ENCODE measurements at places on chromosomes 5 and 9.

DNA sequence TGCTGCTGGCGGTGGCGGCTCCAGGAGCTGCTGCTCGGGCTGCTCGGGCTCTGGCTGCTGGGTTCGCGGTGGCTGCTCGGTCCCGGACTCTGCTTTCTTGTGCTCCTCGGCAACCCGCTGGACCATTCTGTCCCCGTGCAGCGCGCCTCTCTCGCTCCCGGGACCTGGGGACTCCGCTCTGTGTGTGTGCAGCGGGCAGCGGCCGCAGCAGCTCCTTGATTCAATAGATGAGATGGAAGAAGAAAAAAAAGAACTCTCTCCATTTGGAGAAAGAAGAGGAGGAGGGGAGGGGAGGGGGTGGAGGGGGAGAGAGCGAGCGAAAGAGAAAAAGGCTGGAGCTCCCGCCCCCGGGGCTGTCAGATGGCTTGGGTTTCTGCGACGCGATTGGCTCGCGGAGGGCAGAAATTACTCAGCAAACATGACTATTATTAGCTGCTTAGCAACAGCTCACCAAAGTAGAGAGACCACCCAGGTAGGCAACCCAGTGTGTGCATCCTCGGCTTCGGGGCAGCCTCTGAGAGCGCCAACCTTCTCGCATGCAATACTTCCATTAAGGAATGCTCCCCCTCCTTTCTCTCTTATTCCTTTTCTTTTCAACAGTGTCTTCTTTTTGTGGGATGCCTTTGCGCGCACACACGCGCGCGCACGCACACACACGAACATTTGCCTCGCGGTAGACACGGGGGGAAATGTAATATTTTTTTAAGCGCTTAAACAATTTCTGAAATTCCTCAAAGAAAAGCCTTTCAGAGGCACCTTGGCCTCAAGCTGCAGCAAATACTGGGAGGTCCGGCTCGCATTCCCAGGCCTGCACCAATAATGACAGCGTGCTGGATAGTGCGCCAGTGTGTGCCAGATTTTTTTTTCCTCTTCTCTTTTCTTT lies 7.6 kb downstream of the PTCH1 start:
- peak; percentile 88 for DNase-seq

DNA sequence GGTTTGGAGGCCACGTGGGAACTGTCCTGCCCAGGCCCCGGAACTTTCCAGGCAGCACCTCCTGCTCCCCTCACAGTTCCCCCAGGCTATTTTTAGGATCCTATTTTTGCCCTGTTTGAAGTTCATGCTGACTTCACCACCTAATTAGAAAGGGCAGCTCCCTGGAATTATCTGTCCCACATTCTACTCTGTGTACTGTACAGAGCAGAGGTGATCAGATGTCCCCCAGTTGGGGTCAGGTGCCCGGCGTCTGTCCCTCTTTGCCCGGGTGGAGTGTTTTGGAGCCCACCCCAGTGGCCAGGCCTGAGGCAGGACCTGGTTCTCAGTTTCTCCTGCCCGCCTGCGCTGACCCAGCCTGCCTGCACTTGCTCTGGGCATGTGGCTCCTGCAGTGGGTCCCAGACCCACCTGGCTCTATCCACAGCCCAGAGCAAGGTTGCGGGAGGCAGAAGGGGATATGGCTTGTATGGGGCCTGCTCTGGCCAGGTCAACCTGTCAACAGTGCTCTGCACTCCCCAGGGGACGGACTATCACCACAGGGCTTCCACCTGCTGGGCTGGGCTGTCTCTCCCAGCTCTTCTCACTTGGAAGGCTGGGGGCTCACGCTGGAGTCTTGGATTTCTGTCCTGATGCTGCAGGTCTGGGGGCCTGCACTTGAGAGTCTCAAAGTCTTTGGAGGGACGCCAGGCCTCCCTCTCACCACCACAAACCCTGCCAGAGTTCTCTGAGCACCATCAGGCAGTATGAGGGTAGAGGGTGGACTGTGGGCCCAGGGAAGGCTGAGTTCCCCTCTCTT lies 268.3 kb downstream of the GADD45G start:
- no peak for DNase-seq

GRCh38 chr5:1788828-1789227 lies 10.8 kb downstream of the MRPL36 start:
- peak; percentile 35 for DNase-seq

DNA sequence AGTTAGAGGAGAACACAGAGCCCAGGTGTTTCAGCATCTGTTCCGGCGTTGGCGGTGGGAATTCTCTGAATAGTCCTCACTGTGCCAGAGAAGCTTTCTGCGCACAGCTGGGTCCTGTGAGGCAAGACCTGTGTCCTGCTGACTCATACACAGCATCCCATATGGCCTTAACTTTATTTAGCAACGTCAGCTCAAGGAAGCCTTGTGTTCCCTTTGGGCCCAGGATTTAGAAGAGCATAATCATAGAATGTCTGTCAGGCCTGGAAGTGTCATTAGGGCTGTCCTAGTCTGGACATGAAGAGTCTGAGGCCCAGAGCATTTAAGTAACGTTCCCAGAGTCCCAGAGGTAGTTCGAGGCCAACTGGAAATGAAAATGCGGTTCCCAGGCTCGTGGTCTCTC lies 188.6 kb upstream of the DMRT1 start:
- no peak for DNase-seq

DNA sequence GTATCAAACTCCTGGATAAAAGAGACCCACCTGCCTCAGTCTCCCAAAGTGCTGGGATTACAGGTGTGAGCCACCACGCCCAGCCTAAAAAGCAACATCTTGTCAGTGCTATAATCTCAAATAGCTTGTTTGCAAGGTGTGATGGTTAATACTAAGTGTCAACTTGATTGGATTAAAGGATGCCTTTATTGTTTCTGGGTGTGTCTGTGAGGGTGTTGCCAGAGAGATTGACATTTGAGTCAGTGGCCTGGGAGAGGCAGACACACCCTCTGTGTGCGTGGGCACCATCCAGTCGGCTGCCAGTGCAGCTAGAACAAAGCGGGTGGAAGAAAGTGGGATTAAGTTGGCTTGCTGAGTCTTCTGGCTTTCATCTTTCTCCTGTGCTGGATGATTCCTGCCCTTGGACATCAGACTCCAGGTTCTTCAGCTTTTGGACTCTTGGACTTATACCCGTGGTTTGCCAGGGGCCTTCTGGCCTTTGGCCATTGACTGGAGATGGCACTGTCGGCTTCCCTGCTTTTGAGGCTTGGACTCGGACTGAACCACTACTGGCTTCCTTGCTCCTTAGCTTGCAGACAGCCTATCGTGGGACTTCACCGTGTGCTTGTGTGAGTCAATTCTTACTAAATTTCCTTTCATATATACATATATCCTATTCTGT lies 28.1 kb downstream of the TARS1 start:
- DNase-seq: no peak

DNA sequence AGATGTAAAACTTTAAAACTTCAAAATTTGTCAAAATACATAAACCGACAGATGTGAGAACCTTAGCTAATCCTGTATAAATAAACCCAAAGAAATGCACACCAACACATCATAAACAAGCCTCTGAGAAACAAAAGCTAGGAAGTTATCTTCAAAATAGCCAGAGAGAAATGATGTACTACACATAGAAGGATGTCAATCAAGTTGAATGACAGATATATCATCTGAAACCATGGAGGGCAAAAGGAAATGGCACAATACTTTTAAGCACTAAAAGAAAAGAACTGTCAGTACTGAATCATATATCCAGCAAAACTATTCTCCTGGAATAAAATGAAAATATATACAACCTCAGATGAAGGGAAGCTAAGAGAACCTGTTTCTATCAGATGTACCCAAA lies 595.1 kb upstream of the PTGER4 start:
- no peak for DNase-seq

DNA sequence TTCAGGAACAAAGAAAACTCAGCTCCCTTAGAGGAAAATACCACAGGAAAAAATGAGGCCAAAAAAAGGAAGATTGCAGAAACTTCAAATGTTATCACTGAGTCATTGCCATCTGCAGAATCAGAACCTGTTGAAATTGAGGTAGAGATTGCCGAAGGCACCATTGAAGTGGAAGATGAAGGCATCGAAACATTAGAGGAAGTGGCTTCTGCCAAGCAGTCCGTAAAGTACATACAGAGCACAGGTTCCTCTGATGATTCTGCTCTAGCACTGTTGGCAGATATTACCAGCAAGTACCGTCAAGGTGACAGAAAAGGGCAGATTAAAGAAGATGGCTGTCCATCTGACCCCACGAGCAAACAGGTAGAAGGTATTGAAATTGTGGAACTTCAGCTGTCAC lies 30.8 kb upstream of the NIM1K start:
- no peak for DNase-seq

- DNase-seq: no peak
Measured at GRCh38 chr5:1164696-1165630, 36.4 kb upstream of the SLC6A19 start.

DNA sequence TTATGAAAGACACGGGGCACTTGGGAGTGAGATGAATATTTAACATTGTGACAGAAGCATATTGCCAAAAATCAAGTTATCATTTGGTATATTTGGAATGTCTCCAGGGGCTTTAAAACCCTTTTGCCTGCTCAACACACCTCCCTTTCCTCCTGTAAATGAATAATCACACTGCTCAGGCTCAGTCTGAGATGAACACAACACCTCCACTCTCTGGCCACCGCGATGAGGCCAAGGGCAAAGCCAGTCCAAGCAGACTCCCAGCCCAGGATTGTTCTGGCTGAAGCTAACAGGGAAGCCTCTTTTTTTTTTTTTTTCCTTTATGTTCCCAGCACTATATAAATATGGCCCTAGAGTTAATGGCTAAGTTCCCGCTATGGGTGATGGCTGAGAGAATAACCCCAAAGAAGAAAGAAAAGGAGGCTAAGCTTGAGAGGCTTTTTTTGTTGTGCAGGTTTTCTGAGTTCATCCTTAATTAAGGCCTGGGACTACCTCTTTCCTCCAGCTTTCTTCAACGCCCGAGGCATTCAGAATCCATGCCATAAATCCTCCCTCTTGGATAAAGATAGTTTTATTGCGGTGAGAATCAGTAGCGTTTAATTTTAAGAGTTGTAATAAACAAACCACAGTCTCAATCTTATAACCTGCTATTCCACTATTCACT lies 10.5 kb upstream of the ERAP1 start:
- no peak for DNase-seq

DNA sequence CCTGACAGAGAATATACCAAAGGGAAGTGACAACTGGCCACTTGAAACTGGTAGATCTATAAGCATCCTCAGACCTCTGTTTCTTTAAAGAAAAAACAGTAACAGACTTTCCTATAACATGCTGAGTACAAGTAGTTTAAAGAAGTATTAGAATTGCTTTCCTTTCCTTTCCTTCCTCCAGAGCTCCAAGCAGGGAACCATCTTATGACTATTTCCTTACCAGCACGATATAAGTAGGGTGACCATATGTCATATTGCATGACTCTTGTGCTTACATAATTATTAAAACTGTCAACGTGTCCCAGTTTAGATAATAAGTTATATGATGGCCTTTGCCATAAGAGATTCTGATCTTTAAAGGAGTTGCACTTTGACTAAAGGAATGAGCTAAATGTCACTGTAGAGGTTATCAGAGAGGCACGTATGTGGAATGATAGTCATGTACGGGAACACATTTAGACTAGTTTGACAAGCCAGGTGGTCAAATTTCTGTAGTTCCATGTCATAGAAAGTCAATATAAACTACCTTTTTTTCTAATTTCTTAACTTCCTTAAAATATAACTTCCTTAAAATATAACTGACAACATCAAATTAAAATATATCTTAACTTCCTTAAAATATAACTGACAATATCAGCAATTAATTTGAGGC lies 212.7 kb upstream of the CD180 start:
- DNase-seq: no peak

- DNase-seq: no peak
Measured at GRCh38 chr5:10665799-10666198, 95.2 kb downstream of the DAP start.

DNA sequence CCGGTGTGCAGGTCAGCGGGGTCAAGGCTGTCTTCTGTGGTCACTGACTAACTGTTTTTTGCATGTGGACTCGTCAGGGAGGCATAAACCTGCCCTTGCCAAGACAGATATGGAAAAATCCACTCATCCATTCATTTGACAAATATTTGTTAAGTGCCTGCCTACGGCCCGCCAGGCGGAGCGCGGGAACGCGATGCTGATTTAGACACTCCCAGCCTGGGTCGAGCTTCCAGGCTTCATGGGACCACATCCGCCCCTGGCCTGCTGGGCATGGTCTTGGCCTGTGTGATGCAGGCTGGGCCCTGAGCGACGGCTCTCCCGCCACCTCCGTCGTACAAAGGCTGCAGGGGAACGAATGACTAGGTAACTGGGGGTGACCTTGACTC lies 18.1 kb downstream of the MYMK start:
- DNase-seq: no peak

GRCh38 chr9:125960626-125961025 lies 213.5 kb downstream of the PBX3 start:
- DNase-seq: no peak

DNA sequence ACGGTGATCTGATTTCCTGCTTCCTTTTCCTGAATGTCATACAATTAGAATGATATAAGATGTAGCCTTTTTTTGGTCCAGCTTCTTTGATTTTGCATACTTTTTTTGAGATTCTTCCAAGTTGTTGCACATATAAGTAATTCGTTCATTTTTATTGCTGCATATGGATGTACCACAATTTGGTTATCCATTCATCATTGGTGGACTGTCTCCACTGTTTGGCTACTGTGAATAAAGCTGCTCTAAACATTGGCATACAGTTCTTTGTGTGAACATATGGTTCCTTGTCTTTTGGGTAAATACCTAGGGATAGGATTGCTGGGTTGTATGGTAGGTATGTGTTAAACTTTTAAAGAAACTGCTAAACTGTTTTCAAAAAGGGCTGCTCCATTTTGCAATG lies 52.6 kb downstream of the OR1J1 start:
- no peak for DNase-seq

GRCh38 chr9:113669522-113670115 lies 206.1 kb downstream of the RGS3 start:
- no peak for DNase-seq

- no peak for DNase-seq
Measured at GRCh38 chr5:173859408-173860159, 28.6 kb upstream of the CPEB4 start.

DNA sequence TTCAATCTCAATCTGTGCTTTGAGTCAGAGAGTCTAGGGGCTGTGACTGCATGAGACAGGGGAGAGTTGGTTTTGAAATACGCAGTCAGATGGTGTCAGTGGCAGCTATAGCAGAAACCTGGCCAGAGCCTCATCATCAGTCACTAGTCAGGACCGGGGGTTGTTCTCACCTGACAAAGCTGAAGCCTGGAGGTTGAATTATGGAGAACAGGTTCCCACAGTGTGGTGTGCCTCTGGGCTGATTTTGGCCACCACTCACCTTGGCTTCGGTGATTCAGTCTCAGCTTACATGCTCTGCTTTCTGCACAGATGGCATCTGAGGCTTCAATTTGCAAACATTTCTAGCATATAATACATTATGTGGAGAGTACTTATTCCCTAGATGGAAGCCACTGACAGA lies 387.3 kb downstream of the YTHDC2 start:
- DNase-seq: peak; percentile 25

- no peak for DNase-seq
Measured at GRCh38 chr9:91160599-91161464, 200.9 kb downstream of the AUH start.

GRCh38 chr5:643811-644271 lies 31.7 kb downstream of the CEP72 start:
- no peak for DNase-seq

All from NCI-H146 (cell line).